Karpas-422 (cell line): ENCODE measurements at places on chromosomes 2 and 18. TPM values are rescaled to one million over a fixed set of nuclear protein-coding genes. Genes with fewer than 3 reads are reported as not detected.

The LINC00305 gene
- 5.1 and 11.2 TPM in 2 replicates for total RNA-seq

The SPATA3 gene
- not detected in 2 replicates for total RNA-seq

DNA sequence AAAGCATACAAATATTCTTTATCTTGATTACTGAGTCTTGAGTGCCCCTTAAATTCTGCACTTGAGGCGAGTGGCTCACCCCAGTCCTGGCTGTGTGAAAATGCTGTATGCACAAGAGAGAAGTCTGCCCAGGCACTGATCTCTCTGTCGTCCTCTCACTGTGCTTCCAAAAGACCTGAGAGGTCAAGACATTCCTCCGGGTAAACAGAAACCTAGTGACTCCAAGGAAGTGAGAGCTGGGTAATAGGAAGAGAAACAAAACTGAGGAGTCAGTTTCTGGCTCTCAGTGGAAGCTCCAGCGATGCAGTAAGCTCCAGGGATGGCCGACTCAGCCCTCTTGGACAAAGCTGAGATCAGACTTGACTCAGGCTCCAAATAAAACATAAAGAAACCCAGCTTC, 70.9 kb downstream of the AAK1 start:
- no peaks in the 10 kb centered on the region for H3K27me3 ChIP-seq
- no peak for DNase-seq

DNA sequence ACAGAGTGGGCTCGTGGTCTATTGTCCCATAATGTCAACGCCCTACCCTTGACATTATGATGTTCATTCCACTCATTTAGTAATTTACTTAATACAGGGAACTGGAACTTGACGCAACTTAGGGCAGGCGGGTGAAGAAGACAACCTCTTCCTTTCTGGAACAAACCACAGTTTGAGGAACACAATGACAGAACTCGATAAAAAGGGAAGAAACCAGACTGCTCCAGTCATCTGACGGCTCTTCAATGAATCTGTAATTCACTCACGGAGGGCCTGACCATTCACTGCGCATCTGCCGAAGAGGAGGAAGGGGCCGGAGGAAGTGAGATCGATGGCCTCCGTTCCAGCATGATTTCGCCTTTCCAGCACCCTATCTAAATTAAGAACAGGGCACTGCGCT, 83.2 kb downstream of the BCL2 start:
- no peak for DNase-seq
- H3K4me3 ChIP-seq = no peak overlapping the region

DNA sequence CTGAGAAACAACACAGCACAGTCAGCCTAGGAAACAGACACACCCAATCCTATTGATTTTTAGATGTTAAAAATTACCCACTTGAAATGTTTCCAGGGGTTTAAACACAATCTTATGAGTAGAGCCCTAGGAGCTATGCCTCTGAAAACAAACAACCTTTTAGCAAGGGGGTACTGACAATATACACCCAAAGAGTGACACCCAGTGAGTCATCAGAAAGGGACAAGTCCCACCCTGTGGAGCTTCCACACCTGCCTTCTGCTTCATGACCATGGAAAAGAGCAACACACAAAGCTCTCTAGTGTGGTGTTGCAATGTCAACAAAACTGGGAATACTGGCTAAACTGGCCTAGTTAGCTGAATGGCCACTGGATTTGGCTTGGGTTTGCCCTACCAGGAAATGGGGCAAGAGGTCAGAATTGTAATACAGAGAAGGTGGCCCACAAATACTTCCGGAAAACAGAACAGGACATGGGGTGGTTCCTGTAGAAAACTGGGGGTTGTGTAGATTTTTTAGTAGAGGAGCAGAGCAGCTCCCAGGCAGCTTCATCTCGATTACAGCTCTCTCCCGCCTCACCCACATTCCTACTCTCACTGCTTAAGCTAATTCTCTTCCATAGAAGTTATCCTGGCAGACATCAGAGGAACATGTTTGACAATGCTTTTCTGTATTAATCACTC, 98.2 kb downstream of the GAREM1 start:
- no peak overlapping the region for H3K27ac ChIP-seq
- H3K4me1 ChIP-seq = no peaks in the 10 kb centered on the region
- no peaks in the 10 kb centered on the region for H3K27me3 ChIP-seq
